ENCODE measurements at places on chromosomes 6 and 20. TPM values are rescaled to one million over a fixed set of nuclear protein-coding genes. Genes with fewer than 3 reads are reported as not detected.

The PLCB1 gene
- total RNA-seq: 11.8 TPM

The SLC22A16 gene
- total RNA-seq: not detected

The IRF4 gene
- not detected for total RNA-seq

The BMP5 gene
- 4.2 TPM for total RNA-seq

DNA sequence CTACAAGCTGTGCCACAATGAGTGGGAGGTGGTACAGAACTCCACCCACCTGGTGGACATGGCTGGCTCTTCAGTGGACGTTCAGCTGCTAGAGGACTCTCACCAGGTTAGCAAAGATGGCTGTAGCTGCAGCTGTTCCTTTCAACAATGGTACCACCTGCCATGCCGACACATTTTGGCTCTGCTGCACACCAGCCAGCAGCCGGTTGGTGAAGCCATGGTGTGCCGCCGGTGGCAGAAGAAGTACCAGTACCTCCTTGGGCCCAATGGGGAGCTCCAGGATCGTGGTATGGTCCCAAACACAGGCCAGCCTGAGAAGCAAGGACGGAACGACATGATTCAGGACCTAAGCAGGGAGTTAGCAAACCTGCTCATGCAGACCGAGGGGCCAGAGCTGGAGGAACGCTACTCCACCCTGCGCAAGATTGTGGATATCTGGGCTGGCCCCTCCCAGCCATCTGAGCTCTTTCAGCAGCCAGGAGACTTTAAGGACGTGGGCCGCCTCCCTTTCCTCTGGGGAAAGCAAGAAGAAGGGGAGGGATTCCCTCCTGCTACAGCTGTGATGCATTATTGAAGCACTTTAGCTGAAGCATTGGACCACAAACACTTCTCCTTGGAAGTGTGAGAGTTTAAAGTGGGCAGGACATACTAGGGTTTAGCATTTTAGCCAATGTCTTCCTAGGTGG lies 2.8 kb upstream of the ZSWIM1 start:
- no peak for DNase-seq

GRCh38 chr6:14035874-14036273 lies 81.7 kb upstream of the CD83 start:
- no peak for DNase-seq

- no peak for DNase-seq
Observed at GRCh38 chr6:167726043-167726621, 100.6 kb upstream of the AFDN start.

GRCh38 chr20:45469336-45470261 lies at the start of gene WFDC2:
TSS of gene WFDC2 (plus strand) at chr20:45469753. CDS start at chr20:45469782, 29 bp downstream.
- no peak for DNase-seq

DNA sequence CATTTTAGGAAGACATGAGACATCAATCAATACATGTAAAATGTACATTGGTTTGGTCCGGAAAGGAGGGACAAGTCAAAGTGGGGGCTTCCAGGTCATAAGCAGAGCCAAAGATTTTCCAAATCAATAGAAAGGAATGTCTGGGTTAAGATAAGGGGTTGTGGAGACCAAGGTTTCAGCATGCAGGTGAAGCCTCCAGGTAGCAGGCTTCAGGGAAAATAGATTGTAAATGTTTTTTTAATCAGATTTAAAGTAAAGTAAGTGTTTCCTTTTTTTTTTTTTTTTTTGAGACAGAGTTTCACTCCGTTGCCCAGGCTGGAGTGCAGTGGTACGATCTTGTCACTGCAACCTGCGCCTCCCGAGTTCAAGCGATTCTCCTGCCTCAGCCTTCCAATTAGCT lies 16.8 kb upstream of the SERPINB9 start:
- no peak for DNase-seq

DNA sequence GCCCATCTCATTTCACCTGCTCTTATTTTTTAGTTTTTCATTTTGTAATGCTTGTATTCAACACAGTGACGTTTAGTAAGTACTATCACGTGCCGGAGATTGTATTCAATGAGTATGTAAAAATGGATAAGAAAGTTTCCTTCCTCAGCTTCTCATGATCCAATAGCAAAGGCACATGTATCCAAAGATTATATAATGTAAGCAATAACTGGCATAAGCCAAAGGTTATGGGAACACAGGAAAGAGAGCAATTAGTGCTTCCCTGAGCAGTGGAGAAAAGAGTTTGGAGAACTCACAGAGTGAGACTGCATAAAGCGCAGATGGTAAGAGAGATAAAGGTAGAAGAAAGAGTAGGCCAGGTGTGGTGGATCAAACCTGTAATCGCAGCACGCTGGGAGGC lies 21.8 kb upstream of the LTV1 start:
- no peak for DNase-seq

- no peak for DNase-seq
Observed at GRCh38 chr6:12935637-12936036, 219.1 kb downstream of the PHACTR1 start.

- DNase-seq: no peak
Observed at GRCh38 chr6:118770835-118771234, 119.4 kb upstream of the CEP85L start.

- no peak for DNase-seq
Observed at GRCh38 chr20:16129411-16129810, 443.8 kb downstream of the KIF16B start.

DNA sequence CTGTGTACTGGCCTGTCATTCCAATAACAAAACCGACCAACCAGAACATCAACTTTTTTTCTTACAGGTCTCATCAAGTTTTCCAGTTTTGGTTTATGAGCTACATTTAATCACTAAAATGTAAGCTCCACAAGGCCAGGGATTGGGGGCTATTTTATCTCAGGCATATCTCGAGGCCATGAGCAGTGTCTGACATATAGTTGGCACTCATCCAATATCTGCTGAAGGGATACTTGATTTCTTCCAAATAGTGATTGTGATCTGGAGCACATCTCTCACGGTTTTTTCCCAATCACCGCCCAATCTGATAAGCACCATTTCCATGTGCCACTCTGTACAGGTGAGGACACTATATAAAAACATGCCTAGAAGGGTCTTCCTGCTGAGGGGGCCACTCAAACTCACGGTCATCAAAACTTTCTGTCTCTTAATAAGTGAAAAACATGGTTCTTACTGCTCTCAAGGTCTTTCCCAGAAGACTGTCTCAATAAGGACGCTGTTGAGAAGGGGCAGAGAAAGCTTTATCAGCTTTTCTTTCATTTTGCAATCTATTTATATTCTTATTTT lies 65.5 kb downstream of the MAN1A1 start:
- DNase-seq: no peak

DNA sequence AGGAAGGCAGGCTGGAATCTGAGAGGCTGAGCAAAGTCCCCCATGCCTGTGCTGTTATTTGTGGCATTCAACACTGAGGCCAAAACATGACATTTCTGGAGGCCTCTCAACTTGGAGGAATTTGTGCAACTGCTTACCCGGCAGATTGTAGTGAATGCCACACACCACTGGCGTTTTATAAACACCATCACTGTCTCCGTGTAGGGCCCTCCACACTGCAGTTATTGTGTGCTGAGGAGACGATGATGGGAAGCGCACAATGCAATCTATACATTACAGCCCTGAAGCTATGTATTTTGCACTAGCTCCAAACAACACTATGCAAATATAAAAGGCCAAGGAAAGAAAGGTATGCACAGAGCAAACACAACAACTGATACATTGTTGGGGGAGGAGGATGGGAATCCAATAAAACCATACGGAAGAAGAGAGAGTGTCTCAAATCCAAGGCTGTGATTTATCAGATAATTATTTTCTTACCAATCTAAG lies 106.5 kb downstream of the SMLR1 start:
- peak; percentile 28 for DNase-seq

DNA sequence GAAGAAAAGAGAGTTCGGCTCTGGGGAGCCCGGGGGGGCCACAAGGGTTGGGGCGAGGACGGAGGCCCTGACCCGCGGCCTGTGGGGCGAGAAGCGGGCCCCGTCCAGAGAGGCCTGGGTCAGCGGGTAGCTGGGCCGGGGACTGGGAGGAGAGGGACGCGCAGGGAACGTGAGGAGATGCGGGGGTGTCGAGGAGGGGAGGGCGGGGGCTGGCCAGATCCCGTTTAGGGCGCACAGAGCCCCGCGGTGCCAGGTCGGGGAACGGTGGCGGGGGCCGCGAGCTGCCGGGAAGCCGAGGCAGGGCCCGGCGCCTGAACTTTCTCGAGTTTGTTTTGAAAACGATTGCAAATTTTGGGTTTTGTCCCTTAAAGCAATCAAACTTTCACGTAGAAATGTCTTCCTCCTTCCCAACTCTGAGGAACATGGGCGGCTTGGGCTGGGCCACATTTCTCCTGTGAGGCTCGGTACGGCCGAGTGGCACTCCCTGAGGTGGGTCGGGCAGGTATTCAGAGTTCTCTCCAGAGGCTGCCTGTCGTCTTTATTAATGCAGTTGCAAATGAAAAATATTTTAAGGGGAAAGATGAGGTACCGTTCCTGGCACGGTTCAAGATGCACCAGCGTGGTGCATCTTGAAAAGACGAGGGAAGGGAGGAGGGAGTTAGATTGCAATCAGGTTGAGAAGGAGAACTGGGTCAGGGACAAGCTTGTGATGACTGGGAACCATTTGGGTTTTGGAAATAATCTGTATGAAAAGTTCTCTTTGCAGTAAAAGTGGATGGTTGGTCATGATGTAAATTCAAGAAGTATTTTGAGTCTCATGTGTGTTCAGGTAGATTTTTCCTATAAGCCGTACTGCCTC lies 972 bp downstream of the RNF8 start:
- peak; percentile 58 for DNase-seq

DNA sequence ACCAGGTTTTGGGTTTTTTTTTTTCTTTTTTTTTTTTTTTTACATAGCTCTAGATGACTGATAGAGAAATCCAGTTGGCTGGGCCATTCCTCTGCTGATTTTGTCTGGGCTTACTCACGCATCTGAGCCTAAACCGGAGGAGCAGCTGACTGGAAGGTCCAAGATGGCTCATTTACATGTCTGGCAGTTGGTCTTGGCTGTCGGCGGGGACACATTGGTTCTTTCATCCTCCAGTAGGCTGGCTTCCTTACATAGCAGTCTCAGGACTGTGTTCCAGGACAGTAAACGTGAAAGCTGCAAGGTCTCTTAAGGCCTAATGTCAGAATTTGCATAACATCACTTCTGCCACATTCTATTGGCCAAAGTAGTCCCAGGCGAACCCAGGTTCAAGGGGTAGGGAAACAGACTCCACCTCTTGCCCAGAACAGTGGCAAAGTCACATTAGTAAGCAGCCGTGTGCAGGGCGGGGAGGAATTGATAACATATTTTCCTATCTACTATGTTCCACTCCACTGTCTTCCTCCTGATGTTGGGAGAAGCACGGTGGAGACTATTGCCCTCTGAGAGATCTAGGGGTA lies 87.0 kb downstream of the CDH22 start:
- DNase-seq: no peak

GRCh38 chr6:43325876-43326275 lies 17.2 kb upstream of the CRIP3 start:
- no peak for DNase-seq

DNA sequence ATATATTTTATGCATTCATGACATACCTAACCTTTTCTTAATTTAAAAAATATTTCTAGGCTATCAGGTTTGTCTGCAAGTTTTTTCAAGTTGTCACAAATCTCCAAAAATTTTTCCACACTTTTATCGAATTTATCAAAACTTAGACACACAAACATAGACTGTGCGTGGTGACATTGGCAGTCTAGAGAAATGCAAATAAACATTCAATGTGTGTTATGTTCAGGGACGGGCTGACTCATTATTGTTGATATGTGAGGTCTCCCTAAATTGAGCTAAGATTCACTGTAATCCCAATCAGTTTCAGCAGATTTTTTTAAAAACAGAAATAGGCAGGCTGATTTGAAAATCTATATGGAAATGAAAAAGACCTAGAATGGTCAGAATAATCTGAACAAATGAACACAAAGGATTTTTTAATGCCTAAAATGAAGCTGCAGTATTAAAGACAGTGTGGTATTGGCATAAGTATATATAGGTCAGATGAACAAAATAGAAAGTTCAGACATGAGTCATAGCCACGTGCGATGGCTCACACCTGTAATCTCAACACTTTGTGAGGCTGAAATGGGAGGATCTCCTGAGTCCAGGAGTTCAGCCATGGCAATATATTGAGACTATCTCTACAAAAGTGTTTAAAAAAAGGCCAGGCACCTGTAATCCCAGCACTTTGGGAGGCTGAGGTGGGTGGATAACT lies 19.2 kb downstream of the BLTP3A start:
- DNase-seq: peak; percentile 31

DNA sequence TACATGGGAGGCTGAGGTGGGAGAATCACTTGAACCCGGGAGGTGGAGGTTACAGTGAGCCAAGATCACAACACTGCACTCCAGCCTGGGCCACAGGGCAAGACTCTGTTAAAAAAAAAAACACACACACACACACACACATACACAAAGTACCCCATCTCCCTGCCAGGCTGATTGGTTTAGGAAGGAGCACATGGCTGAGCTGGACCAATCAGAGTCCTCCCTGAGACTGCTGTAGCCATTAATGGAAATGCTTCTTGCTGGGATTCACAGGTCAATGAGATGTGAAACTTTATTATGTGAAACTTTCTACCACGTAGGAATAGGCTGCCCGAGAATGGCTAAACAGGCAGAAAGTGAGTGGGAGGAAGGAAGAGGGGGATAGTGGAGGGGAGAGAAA lies 2.9 kb downstream of the TREM1 start:
- DNase-seq: no peak

DNA sequence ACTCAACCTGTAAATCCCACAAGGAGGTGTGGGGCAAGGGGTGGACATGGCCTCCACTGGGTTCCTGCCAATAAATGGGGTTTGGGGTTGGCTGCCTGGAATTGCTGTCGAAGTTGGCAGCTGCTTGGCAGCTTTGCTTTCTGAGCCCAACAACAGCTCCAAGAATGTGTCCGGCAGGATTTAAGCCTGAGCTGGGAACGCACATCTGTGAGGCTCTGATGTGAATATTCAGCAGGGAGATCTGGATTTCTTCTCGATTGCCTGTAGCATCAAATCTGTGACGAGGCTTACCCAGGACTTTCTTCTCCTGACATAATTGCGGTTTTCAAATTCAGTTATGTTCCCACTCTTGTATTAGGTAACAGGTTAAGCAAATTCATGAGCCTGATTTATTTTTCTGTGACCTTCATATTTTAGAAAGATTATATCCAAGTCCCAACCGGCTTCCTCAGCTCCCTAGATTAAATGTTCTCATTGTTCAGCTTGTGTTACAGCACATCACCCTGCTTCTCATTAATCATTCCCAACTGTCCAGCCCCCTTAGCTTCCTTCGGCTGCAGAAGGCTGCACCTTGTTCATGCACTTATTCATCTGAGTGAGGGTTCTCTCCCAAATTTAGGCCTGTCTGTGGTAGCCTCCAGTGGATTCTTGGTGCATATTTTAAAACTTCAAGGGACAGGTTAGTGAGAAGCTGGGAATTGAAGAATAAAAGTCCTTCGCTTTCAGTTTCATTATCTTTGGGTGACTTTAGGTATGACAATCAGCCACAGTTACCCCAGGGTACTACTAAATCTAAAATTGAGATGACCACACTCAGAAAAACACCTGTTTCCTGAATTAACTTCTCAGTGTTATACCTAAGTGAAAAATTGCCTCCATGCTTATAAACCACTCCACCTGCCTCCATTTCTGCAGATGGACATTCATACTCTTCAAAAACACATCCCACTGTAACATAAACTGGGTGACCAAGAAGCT lies 310.0 kb downstream of the ESR1 start:
- no peak for DNase-seq

All from MG63 (cell line).